ENCODE measurements at places on chromosomes 12 and 14.

DNA sequence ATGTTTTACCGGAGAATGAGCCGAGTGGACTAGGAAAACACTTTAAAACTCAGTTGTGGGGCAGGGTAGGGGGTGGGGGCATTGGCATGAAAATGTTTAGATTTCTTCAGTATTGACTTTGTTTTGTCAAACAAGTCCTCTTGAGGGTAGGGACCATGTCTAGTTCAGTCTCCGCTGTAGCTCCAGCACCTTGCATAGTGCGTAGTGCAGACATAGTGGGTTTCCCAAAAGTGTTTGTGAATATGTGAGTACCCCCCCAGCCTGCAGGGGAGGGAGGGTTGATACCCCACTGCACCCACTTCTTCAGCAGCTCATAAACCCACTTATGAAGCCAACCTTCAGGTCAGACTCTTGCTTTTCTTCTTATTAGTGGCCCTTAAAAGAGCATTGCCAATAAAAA is 71.4 kb downstream of the TTC9 start:
- DNase-seq: no peak

- peak; percentile 69 for DNase-seq
Measured at GRCh38 chr12:68451261-68452077, 119.3 kb upstream of the MDM1 start.

DNA sequence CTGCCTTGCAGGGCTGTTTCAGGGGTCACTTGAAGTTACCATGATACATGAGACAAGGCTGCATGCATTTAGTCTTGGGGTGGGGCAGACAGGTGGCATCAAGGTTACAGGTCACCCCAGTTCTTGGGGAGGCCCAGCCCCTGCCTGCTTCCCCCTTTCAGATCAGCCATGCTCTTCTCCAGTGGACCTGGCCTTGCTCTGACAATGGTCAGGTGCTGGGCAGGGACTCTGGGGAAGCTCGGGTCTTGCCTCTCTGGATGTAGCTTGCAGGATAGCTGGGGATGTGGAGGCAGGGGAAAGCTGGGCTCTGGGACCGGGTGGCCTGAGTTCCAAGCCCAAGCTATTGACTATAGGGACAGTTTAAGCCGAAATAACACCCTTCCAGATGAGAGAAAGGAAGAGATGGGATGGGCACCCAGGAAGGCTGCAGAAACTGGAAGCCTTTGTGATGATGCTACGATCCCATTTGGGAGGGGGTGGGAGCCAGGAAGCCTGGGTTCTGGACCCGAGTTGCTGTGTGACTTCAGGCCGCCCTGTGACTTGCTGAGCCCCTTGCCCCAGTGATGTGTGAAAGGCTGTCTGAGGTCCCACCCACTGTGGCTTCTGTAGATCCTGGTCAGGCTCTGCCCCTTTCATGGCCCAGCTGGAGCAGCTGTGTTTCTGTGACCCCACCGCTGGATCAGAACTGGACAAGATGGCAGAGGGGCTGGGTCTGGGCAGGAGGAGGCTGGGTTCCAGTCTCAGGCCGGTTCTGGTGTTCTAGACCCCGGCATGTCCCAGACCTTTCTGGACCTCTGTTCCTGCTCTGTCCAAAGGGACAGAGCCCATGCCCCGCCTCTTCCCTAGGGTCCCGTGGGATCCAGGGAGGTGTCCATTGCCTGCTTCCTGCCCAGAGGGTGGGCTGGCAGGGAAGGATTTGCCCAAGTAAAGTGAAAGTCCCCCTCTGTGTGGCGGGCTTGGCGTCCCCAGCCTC is 2.1 kb downstream of the TNFAIP2 start:
- DNase-seq: no peak

DNA sequence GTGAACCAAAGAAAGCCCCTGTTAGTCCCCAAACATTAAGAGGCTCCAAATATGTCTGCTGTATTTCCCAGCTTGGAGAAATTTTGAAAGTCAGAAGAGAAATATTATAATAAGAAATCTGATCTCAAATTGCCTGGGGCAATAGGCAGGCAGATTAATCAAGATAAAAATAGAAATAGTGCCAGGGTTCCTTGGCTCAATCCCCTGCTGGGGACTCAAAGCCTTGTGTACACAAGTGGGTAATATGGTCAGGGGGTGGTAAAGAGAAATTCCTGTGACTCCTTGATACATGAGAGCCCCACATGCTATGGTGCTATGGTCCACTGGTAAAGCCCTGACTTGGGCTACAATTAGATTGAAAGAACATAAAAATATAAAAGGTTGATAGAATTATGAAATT is 41.3 kb upstream of the ARID2 start:
- DNase-seq: peak; percentile 83

DNA sequence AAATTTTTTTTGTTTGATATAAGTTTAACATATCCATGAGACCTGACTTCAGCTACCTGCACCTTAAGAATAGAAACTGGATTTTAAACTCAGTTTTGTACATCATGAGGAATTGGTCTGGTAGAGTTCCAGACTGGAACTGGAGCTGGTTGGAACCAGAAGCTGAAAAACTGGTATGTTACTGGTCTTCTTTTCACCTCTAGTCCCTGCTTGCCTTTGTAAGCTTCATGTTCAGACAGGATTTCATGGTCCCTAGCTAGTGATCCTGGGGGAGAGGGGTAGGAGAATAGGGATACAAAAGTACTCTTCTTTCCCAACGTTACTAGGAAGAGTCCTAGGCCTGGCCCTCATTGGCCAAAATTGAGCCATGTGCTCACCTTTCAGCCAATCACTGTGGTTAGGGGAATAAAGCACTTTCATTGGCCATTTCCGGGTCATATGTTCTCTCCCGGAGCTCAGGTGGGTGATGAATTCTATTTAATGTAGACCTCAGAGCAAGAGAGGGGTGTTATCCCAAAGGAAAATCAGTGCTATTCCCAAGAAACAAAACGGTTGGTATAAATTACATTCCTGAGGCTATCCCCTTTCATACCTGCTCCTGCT is 36.9 kb upstream of the APPL2 start:
- no peak for DNase-seq

GRCh38 chr12:114936148-114937079 is 252.4 kb upstream of the TBX3 start:
- DNase-seq: no peak

DNA sequence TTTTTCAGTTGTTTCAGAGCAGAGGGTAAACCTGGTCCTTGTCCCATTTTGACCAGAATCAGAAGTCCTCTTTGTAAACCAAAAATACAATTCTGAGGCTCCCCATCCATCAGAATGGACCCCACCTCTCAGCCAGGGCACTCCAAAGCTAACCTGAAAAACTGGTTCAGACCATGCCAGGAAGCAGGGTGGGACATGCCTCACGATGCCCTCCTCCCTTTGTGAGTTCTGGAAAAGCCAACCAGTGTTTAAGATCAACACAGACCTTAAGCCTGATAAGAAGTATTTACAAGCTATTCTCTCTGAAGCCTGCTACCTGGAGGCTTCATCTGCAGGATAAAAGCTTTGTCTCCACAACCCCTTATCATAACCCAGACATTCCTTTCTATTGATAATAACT is 35.4 kb downstream of the TNFAIP2 start:
- DNase-seq: no peak

- DNase-seq: no peak
Measured at GRCh38 chr12:64532734-64533351, 77.5 kb upstream of the RASSF3 start.

DNA sequence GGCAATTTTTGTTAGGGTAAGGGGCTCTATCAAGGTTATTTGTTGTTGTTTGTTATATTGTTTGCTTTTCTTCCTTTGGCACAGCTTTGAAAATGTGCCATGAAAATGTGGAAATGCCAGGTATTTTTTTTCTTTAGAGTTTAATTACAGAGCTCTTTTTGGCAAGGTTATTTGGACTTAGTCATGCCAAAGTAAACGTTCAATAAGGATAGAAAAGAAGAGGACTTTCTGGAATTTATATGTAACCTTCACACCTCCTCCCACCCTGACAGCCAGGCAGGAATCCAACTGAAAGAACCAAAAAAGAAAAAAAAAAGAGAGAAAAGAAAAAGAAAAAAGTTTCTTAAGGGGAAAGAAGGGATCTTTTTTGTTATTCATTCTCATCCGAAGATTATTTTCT is 217.8 kb downstream of the KITLG start:
- no peak for DNase-seq

DNA sequence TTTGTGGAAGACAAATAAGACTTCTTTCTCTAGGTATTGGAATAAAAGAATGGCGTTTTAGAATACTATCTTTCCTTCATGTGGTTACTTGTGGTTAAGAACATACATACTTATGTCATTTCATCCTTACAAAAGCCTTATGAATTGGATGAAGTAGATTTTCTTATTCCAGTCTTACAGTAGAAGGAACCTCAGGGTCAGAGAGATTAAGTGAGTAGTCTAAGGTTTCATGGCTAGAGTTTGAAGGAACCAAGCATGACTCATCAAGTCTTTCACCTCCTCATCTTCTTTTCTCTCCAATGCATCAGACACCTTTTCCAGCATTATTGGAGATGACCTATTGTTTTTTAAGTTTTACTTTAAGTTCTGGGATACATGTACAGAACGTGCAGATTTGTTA is 92.9 kb upstream of the NEDD1 start:
- no peak for DNase-seq

DNA sequence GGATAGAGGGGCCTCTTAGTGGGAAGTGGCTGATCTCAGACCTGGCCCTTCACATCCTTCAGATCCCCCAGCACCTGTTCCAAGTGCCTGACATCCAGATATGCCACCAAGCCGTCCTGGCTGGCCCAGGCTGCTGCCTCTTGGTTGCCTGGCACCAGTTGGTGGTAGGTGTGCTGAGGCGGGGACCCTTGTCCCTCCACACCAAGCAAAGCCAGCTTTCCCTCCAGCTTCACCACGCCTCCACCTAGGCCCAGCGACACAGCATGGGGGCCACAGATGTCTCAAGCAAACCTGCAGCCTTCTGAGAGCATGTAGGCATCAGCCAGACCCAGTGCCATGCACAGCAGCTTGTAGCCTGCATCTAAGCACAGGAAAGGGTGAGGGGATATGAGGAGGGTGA is 3.5 kb upstream of the CD63 start:
- no peak for DNase-seq

DNA sequence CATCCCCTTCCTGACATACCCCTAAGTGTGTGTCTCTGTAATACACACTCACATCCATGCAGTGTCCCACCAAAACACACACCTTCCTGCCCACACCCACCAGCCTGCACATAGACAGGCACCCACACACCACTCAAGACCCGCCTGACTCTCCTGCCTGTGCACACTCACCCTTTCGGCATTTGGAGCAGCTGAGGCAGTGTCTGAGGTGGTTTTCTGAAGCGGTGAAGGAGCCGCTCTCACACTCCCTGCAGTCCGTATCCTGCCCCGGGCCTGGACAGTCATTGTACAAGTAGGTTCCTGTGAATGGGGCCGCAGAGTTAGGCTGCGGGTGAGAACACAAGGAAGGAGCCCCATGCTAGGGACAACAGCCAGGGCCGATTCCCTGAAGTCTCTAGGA is 8.3 kb downstream of the TNFRSF1A start:
- peak; percentile 60 for DNase-seq

GRCh38 chr12:29071099-29071498 is 78.0 kb upstream of the FAR2 start:
- DNase-seq: no peak

DNA sequence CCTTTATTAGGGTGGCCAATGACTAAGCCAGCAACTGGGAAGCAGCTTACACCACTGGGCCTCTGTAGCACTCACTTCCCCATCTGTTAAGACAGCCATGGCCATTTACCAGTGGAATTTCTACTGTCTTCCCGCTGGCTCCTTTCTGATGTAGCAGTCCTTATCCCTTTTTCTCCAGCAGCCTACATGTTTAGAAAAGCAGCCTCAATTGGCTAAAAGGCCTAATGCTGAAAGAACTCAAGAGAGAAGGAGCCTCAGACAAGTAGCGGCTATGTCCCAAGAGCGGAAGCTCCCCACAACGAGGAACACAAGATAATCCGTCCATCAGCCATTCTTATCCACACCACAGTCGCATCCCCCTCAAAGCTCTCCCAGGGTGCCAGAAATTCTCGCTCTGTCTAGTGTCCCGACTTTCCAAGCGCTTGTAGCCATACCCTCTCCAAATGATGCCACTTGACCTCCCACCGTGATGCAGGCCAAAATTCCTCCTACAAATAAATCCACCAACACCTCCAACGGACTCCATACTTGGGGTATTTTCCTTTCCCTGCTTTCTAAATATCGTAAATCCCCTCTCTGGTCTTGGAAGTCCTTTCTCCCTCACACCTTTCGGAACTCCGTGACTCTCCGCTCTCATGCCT is 624 bp downstream of the M6PR start:
- DNase-seq: peak; percentile 69

DNA sequence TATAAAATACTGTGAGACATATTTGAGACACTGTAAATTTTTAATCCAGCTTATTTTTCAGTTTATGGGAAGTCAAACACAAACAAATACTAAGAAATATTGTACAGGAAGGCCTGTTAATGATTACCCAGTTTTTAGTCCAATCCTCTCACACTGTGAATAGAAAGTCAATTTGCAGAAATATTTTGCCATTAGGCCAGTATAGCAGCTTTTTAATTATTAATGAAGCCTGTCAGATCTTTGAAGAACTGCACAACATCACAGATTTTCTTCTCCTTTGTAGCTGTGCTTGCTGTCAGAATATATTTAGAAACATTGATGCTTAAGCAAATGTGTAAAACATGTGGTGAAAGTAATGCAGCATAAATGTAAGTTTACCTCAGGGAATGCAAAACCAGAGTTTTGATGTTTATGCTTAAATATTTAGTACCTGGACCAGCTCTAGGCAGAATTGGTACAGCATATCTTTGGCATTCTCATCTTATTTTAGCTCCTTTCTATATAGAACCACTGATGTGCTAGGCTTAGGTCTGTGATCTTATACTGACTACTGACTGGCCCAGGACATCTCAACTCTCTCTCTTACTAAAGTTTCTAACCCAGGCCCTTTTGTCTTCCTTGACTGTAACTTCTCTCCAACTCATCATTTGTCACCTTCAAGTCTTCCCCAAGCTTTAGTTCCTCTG is 230.8 kb upstream of the NAV3 start:
- no peak for DNase-seq

DNA sequence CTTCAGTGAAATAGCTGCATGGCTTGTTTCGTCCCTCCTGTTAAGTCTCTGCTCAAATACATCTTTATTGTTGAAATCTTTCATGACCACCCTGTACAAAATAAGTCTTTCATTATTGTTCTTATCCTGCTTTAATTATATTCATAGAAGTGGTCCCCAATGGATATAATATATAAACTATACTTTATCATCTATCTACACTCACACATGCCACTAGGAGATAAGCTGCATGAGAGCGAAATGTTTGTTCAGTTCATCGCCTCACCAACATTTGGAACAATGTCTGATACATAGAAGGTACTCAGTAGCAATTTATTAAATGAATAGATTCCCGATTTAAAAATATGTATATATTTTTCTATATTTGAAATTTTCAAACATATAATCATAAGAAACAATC is 254.0 kb upstream of the ATXN7L3B start:
- DNase-seq: no peak

DNA sequence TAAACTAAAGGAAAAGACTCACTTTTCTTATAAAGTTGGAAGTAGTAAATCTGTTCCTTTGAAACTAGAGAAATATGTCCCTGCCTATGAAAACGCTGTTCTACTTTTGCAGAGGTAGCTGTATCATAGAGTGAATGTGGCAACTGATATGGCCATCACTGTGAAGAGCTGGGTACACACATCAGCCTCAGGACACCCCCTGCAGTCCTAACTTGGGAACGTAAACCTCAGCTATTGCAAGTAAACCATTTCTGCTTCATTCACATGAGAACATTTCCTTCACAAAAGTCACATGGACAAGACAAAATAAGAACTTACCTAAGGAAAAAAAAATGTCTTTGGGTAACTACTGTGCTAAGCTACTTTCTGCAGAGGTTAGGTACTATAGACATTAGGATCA is 233.3 kb upstream of the PPFIA2 start:
- DNase-seq: no peak

All from adipocyte (in vitro differentiated cells).